ENCODE measurements at places on chromosomes 12 and 14. TPM values are rescaled to one million over a fixed set of nuclear protein-coding genes. Genes with fewer than 3 reads are reported as not detected.

Gene PAH
- not detected for total RNA-seq

Gene KRT2
- not detected for total RNA-seq

Gene KCNJ8
- 0.17 TPM for total RNA-seq

Gene EPYC
- not detected for total RNA-seq

Gene CCDC196
- not detected for total RNA-seq

Gene ZBTB42
- 5.1 TPM for total RNA-seq

Gene PPP1R36
- 1.3 TPM for total RNA-seq

Gene PMEL
- 1.5 TPM for total RNA-seq

Gene KLC1
- 205 TPM for total RNA-seq

Gene ACRBP
- 1.5 TPM for total RNA-seq

Gene LIMA1
- 30.8 TPM for total RNA-seq

Gene FAM181A
- not detected for total RNA-seq

All from dermis blood vessel endothelial cell (primary cell).